Activated CD4-positive, alpha-beta T cell treated with anti-CD3 and anti-CD28 coated beads, Interleukin-2, amount 10 ng/mL, durations not matched to agents 24 days and 14 days (primary cell): ENCODE measurements at places on chromosomes 16 and 17. TPM values are rescaled to one million over a fixed set of nuclear protein-coding genes. Genes with fewer than 3 reads are reported as not detected.

Gene RUNDC3A
- total RNA-seq, result 0.42 TPM in 1 of 2 replicates, not detected in the other

DNA sequence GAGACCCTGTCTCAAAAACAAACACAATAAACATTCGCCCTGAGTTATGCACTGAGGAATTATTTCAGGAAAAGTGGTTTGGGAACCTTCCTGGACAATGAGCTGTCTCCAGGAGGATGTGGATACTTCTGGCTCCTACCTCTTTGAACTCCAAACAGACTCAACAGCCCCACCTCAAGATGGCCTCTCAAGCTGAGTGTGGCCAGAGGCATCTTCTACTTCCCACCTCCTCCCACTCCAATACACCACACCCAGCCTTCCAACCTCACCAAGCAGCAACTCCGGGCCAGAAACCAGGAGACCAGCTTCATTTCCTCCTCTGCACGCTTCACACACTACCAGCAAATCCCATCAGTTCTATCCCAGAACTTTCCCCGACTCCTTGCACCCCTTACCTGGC is 11.6 kb downstream of the HBQ1 start:
- DNase-seq, result no peak

Gene UTS2R
- 0.14 TPM in 1 of 2 replicates, not detected in the other for total RNA-seq

- DNase-seq, result no peak
These were observed 156.6 kb upstream of the MAF start for GRCh38 chr16:79757163-79757562.

Gene FBXL19
- 35.9 and 36.5 TPM in 2 replicates for total RNA-seq

- no peak for DNase-seq
These were observed 10.7 kb downstream of the MSRB1 start for GRCh38 chr16:1932050-1933028.

Gene PCGF2
- total RNA-seq, result 4.7 and 5.5 TPM in 2 replicates

Gene KRTAP4-9
- total RNA-seq, result not detected in 2 replicates

- no peak for DNase-seq
These were observed 106.6 kb downstream of the ADAMTS18 start for GRCh38 chr16:77328274-77328673.

Gene FZD2
- total RNA-seq, result not detected in 2 replicates

DNA sequence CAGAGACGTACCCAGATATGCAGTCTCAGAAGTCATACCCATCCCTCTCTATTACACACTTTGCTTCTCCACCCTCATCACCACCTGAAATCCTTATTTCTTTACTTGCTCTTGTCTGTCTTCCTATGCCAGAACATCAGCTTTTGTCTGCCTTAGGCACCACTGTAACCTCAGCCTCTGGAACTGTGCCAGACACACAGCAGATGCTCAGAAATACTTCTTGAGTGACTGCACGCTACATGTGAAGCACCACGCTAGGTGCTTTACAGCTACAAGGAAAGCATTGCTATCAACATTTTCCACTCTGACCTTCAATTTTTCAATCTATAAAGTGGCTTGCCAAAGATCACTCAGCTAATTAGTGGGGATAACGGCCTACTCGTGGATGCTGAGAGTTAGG is 226.8 kb downstream of the CHD9NB start:
- DNase-seq, result no peak

DNA sequence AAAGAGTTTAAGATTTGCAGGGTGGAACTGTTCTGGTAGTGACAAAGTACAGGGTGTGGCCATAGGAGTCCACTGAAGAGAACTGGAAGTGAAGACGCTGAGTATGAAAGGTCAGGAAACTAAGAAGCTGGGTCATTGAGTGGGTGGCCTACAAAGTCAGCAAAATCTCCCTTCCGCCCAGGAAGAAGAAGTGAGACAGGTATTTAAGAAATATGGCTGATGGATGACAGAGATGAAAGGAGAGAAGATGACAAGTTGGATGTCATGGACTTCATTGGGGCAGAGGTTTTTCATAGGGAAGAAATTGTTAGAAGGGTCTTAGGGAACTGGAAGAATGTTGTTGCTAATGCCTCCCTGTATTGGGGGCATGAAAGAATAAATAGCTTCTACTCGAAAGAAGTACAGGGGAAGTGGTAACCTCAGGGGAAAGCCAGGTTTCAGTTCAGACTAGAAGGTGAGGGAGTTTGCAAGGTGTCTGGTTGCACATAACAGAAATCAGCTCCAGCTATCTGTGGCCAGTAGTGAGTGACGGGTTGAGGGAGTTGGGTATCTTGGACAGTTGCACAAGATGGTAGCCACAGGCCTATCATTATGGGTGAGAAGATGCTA is 33.6 kb upstream of the MED13 start:
- DNase-seq, result no peak

Gene TBC1D3E
- total RNA-seq, result not detected in 2 replicates

Gene TNFRSF17
- not detected in 2 replicates for total RNA-seq

DNA sequence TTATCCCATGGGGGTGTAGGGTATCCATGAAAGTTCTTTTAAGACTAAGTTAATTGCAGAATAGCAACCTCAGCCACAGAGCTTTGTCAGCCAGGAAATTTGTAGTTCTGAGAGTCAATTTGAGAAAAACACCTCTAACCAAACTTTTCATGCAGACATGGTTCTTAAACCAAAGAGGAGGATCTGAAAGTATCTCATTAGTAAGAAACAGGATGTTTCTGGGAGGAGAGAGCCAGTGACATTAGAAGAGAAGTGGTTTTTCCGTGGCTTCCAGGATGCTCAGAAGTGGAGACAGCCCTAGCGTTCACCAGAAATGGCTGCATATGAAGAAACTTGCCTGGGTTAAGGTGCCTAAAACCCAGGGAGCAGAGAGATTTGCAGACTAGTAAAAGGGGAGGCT is 7.9 kb downstream of the GNAO1 start:
- peak; percentile 83 for DNase-seq

- peak; percentile 10 for DNase-seq
These were observed 379.6 kb upstream of the PSMD7 start for GRCh38 chr16:73916829-73917594.

DNA sequence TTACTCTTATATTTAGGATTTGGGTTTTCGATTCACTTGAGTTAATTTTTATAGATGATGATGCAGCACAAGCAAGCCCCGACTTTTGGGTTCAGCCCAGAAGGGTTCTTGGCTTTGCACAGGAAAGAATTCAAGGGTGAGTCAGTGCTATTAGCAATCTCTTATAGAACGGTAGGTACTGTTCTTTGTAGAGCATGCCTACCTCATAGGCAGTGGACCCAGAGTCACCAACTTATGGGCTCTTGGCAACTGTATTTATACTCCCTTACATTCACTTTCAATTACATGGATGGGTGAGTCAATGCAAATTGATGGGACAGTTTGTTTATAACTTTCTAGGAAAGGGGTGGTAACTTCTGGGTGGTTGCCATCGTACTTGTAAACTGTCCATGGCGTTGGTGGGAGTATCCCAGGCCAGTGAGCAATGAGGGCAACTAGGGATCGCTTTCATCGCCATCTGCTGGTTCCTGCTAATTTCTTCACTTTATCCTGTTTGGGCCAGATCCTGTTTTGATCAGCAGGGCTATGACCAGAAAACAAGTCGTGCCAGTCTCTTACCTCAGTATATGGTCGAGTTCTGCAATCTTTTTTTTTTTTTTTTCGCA is 362.6 kb downstream of the CNTNAP4 start:
- DNase-seq, result no peak

Gene KRTAP3-2
- total RNA-seq, result not detected in 2 replicates

- no peak for DNase-seq
These were observed 9.1 kb upstream of the BAHCC1 start for GRCh38 chr17:81386141-81386645.

Gene SPATA22
- not detected in 2 replicates for total RNA-seq

GRCh38 chr16:31129568-31130335 is 5.8 kb downstream of the PRSS8 start:
- no peak for DNase-seq

DNA sequence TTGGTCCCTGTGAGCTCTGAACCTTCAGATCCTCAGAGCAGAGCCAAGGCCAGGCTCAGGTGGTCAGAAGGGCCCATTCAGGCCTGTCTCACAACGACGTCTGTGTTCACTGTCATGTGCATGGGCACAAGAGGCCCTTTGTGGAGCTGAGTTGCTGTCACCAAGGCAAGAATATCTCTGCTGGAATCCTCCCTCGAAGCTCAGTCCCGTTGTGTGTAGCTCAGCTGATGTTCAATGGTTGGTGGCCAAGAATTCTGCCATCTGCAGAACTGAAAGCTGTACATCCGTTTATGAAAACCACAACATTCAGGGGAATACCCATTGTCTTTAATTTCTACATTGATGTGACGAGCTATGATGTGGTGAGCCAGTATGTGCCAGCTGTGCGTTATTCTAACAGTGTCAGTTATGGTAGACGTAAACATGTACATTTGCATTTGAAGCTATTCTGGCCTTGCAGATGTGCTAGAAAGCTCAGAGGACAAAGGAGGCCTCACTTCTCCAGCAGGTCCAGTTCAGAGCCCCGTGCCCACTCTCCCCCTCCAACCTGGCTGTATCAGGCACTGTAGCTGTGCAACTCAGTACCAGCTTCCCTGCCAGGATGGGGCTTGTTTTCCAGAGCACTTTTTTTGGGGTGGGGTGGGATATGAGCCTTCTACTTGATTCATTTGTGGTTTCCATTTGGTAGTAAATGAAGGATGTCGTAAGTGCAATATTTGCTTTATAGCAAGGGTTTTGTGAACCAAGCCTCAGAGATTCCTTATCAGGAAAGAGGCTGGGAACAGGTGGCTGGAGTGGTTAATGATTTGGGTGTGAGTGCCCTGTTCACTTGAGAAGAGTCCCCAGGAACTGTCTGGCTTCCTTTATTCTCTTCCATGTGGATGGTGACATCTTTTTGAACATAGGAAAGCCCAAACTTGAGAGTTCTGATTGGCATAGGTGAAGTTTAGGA is 56.1 kb downstream of the B9D1 start:
- DNase-seq, result peak; percentile 85

Gene HCRT
- not detected in 2 replicates for total RNA-seq

GRCh38 chr16:27847030-27847550 is 216.4 kb downstream of the GSG1L start:
- DNase-seq, result no peak

Gene RNF151
- total RNA-seq, result 0.57 TPM in 1 of 2 replicates, not detected in the other

GRCh38 chr16:72848759-72849664 is 198.9 kb downstream of the ZFHX3 start:
- DNase-seq, result no peak

Gene GP1BA
- total RNA-seq, result not detected in 2 replicates

- no peak for DNase-seq
These were observed 317.9 kb downstream of the MAP2K6 start for GRCh38 chr17:69732272-69732918.

Gene LRRC46
- 0.33 and 0.44 TPM in 2 replicates for total RNA-seq

GRCh38 chr16:65249768-65250167 is 127.9 kb upstream of the CDH11 start:
- DNase-seq, result no peak

- no peak for DNase-seq
These were observed 25.4 kb downstream of the UBE2G1 start for GRCh38 chr17:4340914-4341615.

Gene ZFHX3
- 0.49 and 0.88 TPM in 2 replicates for total RNA-seq

DNA sequence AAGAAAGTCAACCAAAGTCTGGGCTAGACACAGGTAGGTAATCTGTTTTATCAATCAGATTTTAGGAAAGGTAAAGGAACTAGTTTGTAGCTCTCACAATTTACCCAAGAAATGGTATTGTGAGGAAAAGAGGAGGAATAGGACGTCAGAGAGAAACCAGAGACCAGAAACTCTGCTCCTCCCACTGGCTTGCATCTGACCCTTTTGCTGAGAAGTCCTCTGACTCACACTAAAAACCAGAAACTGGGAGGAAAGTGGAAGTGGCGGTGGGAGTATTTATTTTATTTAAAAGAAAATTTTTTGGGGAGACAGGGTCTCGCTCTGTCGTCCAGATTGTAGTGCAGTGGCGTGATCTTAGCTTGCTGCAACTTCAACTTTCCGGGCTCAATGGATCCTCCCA is 38.0 kb upstream of the MNT start:
- DNase-seq, result no peak

Gene DHRS13
- 32.4 and 34.3 TPM in 2 replicates for total RNA-seq

DNA sequence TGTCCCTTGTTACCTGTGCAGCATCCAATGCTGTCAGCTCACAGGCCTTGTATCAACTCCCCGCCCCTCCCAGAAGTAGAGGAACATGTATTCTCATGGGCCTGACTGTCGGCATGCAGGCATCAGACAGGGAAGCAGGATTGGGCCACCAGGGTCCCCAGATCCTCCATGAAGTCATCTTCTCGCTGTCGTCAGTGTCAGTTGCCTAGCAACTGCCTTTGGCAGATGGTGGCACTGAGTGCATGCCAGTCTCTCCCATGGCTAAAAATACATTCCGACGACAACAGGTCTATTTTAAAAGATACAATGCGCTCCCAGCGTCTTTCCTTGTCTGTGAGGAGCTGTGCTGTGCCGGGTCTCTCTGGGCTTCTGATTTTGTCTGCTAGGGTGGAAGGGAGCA is 36.8 kb upstream of the CES5A start:
- DNase-seq, result no peak

GRCh38 chr17:48219617-48220016 is 112.1 kb downstream of the SNX11 start:
- DNase-seq, result no peak

GRCh38 chr17:63596856-63597586 is 3.7 kb upstream of the TACO1 start:
- no peak for DNase-seq

DNA sequence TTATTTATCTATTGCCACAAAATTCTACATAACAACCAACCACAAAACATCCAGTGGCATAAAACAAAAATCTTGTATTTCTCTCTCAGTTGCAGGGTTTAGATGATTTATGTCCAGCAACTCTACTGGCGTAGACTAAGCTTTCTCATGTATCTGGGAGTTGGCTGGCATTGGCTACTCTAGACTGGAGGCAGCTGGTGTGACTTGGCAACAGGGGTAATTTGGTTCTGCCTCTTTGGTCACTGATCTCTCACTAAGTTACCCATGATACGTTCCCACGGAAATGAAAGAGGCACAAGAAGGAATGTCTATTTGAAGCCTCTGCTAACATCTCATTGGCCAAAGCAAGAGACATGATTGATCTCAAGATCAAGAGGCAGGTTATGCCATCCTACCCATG is 144.0 kb downstream of the HS3ST3B1 start:
- DNase-seq, result no peak

- DNase-seq, result no peak
These were observed 65.2 kb downstream of the PIPOX start for GRCh38 chr17:29107933-29108822.

- DNase-seq, result no peak
These were observed 113.0 kb downstream of the COPRS start for GRCh38 chr17:31745964-31746600.

Gene P2RX5
- 92.3 and 92.8 TPM in 2 replicates for total RNA-seq

- DNase-seq, result no peak
These were observed 6.7 kb downstream of the ARHGAP27 start for GRCh38 chr17:45425984-45426413.

- no peak for DNase-seq
These were observed 9.2 kb downstream of the SEZ6 start for GRCh38 chr17:28996554-28997096.

GRCh38 chr16:85151603-85152413 is 39.5 kb upstream of the CIBAR2 start:
- DNase-seq, result no peak

- DNase-seq, result no peak
These were observed 63.5 kb upstream of the MED9 start for GRCh38 chr17:17413215-17413792.

Gene ADAD2
- not detected in 2 replicates for total RNA-seq

GRCh38 chr16:4115209-4115948 is 863 bp downstream of the ADCY9 start:
- peak; percentile 84 for DNase-seq

- DNase-seq, result no peak
These were observed 50.5 kb upstream of the ZNF469 start for GRCh38 chr16:88331989-88332920.

Gene PIRT
- total RNA-seq, result not detected in 2 replicates

- DNase-seq, result peak; percentile 80
These were observed 35.3 kb downstream of the SOCS3 start for GRCh38 chr17:78324391-78325075.

Gene DYNLRB2
- not detected in 2 replicates for total RNA-seq
